ENCODE measurements at places on chromosomes 11 and 22.

DNA sequence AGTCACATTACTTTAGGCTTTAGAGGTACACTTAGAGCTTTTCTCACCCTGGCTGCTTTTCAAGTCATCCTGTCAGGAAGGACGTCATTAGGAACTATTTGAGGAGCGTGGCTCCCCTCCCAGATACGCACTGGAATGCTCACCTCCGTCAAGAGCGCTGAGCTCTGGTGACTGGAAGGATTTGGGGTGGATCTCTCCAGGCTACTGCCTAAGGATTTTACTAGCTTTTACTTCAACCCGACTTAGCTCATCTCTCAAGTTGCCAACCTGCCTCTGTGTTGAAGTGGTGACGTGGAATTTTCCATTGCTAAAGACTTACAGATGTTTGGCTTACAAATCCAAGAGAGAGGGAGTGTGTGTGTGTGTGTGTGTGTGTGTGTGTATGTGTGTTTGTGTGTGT, 355.3 kb upstream of the CCDC90B start:
- peak; percentile 15 for DNase-seq

DNA sequence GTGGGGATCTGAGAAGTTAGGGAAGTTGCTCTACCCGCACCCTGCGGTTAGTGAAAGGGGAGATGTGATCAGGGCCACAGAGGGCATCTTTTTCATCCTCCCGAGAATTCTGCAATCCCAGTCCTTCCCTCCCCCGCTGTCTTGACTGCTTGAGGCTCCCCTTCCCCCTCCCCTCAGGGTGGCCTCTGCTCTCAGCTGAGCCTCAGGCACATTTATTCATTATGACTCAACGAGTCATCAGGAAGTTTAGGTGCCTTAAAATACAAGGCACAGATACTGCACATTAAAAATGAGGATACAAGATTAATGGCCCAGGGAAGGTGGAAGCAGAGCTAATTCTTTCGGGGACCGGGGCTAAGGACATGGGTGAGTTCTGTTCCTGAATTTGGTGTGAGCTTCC, 104.0 kb downstream of the CACNA1I start:
- DNase-seq = no peak

GRCh38 chr11:82754410-82754809, 20.7 kb upstream of the FAM181B start:
- DNase-seq = no peak

GRCh38 chr11:45272701-45273100, 13.4 kb downstream of the SYT13 start:
- no peak for DNase-seq

GRCh38 chr11:12719221-12719620, 45.0 kb downstream of the TEAD1 start:
- no peak for DNase-seq

All from right lung (tissue), 10 donors.